NCI-H510A (cell line): ENCODE measurements at places on chromosomes 1 and 21.

GRCh38 chr1:228869312-228869824 lies 134.1 kb downstream of the RHOU start:
- DNase-seq: no peak

DNA sequence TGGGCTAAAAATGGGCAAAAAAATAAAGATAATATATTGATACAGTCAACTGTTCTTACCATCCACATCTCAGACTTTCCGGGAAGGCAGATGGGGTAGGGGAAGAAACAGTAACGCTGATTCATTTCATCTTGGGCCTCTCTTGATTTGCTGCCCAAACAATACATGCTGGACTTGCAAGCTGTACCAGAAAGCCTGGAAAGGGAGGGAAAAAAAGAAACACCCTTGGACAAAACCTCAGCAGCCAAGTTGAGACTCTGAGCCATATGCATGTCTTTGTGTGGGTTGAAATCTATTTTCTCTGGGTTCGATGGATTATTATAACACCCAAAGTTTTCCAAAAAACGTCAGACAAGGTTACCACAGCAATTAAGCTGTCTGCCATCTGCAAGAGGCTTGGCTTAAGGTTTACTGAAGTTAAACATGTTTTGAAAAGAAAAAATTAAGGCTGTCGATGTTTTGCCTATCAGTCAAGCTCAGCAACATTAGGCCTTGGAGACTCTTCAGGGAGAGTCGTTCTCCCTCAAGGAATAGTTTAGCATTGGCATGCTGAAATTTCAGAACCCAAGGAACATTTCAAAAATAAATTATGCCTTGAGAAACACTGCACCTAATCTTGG lies 71.2 kb downstream of the PSMG1 start:
- DNase-seq: no peak

DNA sequence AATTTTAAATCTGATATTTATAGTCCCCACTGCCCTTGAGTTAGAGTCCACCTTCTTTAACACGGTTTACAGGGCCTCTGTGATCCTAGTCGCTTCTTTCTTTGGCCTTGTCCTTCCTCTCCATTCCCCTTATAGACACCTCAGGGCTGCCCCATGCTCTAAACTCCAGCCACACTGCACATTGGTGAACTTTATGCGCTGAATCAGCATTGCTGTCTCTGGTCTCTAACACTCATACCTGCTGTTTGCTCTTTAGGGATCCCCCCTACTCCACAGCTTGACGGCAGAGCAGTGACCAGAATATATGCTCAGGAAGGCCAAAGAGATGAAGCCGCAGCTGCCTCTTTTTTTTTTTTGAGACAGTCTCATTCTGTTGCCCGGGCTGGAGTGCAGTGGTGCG lies 30.2 kb downstream of the PLEKHO1 start:
- DNase-seq: no peak

GRCh38 chr21:44734841-44735240 lies 23.5 kb upstream of the TSPEAR start:
- DNase-seq: no peak
